Fibroblast of villous mesenchyme (primary cell): ENCODE measurements at places on chromosomes 3 and 15.

- DNase-seq = no peak
These were observed 175.4 kb upstream of the TP63 start for GRCh38 chr3:189455641-189456417.

GRCh38 chr3:194323785-194324735 lies 27.1 kb downstream of the CPN2 start:
- peak; percentile 90 for DNase-seq

DNA sequence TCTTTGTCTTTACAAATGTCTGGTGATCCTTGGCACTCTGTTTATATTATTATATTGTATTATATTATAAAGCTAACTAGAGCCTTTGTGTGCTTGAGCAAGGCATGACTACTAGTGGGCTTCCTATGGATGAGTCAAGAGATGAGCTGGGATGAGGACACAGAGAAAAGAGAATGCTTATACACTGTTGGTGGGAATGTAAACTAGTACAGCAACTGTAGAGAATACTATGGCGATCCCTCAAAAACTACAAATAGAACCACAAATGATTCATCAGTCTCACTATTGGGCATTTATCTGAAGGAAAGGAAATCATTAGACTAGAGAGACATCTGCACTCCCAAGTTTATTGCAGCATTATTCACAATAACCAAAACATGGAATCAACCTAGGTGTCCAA lies 40.8 kb upstream of the MED12L start:
- no peak for DNase-seq

- DNase-seq = peak; percentile 39
These were observed 922 bp downstream of the RAB11A start for GRCh38 chr15:65869954-65870871.

- no peak for DNase-seq
These were observed 8.7 kb downstream of the PDZRN3 start for GRCh38 chr3:73616056-73616455.

- no peak for DNase-seq
These were observed 157.0 kb downstream of the MFSD1 start for GRCh38 chr3:158958873-158959272.

DNA sequence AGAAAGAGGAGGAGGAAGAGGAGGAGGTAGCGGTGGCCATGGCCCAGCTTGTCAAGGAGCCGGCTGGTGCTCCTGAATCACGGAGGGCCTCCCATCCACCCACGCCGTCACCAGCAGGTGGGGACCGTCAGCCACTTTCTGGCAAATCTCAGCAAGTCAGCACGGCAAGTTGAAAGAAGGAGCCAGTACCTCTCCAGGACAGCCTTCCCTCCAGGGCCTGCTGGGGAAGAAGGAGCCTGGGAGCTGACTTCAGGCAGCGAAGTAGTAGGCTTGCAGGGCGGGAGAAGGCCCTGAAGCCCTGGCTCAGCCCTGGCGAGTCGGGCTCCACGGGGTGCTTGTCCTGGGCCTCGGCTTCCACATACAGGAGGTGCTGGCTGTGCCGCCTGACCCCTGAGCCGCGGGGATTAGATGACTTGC lies 99.2 kb upstream of the TRPM1 start:
- DNase-seq = peak; percentile 85

- peak; percentile 38 for DNase-seq
These were observed 28.0 kb downstream of the WDR76 start for GRCh38 chr15:43854801-43855200.

- DNase-seq = no peak
These were observed 49.2 kb downstream of the KCNMB2 start for GRCh38 chr3:178585454-178585853.

DNA sequence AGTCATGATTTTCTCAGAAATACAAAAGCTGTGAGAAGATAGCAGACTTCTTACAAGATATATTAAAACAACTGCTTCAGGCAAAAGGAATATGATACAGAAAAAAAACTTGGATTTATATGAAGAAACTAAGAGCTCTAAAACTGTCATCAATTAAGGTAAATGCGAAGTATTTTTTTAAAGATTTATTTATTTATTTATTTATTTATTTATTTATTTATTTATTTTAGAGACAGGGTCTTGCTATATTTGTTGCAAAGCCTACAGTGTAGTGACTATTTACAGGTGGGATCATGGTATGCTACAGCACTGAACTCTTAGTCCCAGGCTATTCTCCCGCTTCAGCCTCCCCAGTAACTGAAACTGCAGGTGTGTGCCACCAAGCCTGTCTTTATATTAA lies 274.3 kb upstream of the BCHE start:
- no peak for DNase-seq

DNA sequence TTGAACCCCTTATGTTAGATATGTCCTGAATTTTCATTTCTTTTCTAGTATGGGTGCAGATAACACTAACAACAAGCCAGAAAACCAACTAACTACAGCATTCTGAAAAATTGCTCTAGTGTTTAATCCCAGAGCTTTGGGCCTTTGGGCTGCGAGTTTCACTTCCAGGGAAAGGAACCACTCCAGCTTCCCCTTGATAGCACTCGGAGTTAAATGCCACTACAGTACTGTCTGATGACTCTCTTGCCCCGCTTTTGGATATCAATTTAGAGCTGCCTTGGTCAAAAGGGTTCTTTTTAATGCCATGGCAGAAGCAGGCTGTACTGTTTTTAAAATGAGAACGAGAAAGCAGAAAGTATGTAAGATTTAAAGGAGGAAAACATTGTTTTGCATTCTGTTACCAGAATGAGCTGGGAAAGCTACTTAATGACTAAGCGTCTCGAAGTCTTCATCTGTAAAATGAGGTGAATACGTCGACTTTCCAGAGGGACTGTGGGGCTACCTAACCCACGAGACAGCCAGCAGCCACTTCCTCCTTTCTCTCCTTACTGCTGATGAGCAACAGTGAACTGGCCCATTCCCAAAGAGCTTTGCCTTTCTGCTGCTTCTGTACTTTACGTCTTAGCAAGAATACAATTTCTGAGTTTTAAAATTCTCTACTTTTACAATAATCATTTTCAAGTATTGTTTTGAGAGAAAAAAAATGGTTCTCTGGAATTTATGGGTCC lies 299.3 kb upstream of the LYSMD4 start:
- peak; percentile 52 for DNase-seq

DNA sequence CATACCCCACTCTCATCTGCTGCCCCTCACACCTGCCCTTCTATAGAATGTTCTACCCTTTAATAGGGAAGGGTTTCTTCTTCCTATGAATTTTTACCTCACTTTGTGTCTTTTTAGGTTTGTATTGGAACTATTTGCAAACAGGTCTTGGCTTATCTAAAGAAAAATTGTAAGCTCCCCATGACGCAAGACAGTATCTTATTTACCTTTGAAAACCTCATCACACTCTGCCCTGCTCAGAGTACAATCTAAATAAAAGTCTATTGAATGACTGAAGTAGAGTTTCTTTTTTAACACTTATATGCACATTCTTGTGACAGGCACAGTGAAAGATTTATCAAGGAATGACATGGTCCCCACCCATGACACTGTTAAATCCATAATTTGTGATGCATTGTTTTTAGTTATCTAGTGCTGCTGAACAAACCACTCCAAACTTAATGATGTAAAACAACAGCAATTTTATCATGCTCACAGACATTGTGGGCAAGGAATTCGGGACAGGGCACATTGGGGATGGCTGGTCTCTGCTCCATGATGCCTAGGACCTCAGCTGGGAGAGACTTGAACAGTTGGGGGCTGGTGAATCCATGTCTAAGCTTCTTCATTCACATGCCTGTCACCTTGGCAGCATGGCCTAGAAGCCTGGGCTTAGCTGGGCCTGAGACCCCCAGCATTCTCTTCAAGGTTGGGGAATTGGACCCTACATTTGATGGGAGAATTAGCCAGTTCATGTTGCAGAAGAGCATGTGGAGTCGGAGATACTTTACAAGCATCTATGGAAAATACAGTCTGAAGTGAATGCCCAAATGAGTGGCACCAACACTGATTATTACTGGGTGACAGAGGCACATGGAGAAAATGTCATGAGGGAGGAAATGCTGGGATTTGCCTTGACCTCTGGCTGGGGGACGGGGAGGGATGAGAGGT lies 252.2 kb upstream of the CTDSPL start:
- no peak for DNase-seq

DNA sequence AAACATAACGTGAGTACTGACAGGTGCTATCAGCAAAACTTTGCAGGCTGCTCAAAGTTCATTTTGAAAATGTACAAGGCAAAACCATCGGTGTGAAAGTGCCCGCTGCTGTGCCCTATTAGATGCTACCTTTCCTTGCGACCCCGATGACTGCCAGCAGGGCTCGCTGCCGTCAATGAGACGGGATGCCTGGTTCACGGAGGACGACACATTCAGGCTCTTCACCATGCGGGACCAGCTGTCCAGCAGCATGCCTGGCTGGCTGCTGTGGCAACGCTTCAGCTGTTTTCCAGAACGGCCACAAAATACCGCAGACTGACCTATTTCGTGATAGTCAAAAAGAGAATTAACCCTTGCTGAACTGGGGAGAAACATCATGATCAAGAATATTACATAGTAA lies 92.7 kb upstream of the OCA2 start:
- DNase-seq = peak; percentile 86

DNA sequence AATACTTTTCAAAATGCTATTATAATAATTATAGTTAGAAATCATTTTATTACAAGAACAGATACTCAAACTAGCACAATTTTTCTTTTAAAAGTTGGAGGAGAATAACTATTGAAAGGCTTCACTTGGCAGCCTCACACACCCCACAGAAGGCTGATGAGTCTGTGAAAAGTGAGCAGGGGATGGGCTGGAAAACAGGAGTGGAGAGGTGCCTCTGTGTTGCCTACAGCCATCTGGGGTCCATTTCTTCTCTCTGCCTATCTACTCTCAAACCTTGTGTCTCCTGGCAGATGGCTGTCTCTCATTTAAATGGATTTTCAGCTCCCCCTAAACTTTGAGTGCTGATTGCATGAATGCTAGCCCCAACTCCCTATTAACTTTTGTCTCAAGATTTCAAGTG lies 230.8 kb downstream of the CLSTN2 start:
- no peak for DNase-seq

DNA sequence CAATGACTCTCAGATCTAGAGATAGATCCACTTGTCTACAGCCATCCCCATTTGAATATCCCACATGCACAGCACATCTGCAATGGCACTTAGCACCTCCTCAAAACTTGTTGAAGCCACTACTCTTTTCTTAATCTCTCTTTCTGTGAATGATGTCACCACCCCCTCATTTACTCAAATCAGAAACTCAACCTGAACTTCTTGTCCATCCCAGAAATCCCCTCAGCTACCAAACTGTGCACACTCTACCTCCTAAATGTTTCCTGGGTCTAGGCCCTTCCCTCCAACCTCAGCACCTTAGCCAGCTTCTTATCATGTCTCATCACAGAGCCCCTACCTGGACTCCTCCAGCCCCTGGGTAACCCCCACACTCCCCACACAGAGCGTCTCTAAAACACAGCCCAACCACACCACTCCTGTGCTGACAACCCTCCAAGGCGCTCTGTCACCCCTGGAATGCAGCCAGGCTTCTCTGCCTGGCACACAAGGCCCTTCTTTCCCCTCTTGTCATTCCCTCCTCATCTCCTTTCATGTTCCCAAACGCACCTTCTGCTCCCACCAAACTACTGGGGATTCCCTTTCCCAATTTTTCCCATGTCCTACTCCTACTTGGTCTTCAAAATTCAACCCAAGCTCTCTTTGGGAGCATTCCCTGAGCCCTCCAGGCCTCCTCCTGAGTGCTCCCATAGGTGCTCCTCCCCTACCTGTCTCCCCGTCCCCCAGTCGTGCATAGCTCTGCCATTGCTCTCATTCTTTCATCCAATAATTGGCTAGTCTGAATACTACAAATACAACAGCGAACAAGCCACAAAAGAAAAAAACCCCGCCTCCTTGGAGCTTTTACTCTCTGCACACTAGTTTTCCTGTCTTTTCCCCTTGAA lies 39.8 kb upstream of the ZBTB38 start:
- DNase-seq = no peak

GRCh38 chr3:45564172-45564571 lies 30.4 kb upstream of the LIMD1 start:
- no peak for DNase-seq

DNA sequence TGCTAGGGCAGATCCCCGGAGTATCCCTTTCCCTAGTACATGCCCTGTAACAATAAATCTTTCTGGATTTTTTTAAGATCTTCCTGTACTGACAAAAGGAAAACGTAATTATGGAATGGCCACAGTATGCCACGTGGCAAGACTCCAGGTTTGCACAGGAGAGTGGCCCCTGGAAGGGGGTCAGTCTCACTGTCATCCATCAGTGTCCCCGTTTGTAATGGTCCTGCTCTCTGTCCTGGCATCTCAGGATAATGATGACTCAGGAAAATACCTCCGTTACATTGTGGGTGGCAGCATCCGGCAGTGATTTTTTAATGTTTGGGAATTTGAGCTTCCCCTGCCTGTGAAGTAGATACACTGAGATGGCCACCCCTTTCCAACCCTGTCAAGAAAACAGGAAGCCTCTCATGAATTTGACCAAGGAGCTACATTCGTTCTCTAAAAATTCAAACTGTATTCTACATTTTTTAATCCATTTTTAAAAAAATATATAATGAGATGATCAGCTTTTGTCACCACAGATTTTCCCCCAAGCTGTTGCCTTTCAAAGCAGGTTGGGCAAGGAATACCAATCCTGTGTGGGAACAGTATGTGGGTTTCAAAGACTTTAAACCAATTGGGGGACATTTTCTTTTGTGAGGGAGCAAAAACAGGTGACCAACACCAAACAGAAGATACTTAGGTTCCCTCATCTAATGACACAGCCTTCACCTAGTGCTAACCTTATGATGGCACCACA lies 110.4 kb downstream of the C3orf70 start:
- DNase-seq = no peak

DNA sequence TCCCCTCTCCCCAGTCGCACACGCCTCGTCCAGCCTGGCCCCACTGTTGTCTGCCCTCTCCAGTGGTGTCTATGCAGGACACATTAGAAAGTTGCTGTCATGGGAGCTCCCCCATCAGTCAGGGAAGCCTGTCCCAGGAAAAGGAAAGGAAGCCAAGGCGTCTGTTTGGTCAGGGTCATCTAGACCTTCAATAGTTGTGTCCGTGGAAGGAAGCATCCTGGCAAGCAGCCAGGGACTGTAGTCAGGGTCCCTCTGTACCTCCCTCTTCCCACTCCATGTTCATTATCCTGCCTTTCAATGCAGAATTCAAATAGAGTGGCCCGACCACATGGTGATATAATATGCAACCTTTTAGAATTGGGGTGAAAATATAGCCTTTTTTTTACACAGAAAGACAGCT lies 60.7 kb upstream of the RAB6B start:
- no peak for DNase-seq

- no peak for DNase-seq
These were observed 6.6 kb upstream of the CCR8 start for GRCh38 chr3:39322936-39323335.

GRCh38 chr3:126270145-126270811 lies 86.9 kb downstream of the KLF15 start:
- peak; percentile 25 for DNase-seq
